ENCODE measurements at places on chromosomes 4 and X.

- DNase-seq = no peak
Observed at GRCh38 chr4:68129793-68130192, at the start of gene TMPRSS11F. Gene TMPRSS11F, minus strand, starts transcription at chr4:68129869. Its CDS starts 49 bp downstream, at chr4:68129820.

DNA sequence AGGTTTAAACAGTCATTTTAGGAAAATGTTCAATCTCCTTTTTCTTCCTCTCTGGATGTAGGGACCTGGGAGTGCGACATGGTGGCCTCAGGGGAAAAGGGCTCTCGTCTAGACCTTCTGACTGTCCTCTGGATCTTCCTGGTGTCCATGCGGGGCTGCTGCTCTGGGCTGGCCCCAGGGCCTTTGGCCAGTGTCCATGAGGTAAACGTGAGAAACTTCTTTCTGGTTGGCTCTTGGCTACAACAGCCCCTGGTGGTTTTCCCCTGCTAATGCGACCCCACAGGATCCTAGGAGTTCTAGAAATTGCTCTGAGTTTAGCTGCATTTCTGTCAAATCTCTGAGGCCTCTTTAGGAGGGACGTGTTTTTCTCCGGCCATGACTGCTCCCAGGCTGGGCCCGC is 85.7 kb downstream of the MFAP3L start:
- no peak for DNase-seq

- DNase-seq = no peak
Observed at GRCh38 chrX:44025555-44025954, 52.4 kb upstream of the NDP start.

DNA sequence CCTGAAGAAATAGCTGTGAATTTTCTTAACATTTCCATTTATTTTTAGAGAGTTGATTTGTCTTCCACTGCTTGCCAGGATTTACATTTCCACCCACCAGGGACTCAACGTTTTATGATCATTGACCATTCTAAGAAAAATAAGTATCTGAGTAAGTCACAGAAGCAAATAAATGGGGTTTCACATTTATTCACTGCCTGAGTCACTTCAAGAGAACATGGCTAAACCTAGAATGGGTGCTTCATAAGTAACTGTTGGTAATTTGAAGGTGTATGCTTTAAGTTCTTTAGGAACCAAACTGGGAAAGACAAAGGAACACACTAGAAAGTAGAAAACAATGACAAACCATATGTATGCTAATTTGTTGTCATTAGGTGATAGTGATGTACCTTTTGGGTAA is 43.2 kb upstream of the GRIA3 start:
- DNase-seq = no peak

DNA sequence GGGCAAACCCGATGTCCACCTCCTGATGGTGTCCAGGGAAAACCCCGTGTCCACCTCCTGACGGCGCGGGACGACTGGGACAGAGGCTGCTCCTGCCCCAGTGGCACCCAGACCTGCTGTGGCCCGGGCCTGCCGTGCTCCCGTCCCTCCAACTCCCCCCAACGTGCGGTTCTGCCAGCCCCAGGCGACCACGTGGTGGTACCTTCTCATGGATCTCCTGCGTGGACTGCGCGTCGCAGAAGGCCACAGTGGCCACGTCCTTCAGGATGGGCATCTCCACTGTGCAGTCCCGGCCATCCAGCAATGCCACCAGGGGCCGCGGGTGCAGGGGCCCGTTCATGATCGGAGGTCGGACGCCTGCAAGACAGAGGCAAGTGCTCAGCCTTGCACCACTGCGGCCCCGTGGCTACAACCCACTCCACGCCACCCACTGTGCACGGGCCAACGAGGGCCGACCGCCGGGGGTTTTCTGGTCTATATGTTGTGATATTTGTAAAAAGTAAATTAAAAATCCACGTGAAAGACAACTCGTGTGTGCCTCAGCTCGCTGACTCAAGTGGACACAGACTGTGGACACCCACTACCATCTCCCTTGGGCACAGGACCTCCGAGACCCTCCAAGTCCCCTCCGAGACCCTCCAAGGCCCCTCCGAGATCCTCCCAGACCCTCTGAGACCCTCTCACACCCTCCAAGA is 10.8 kb downstream of the CTBP1 start:
- no peak for DNase-seq

DNA sequence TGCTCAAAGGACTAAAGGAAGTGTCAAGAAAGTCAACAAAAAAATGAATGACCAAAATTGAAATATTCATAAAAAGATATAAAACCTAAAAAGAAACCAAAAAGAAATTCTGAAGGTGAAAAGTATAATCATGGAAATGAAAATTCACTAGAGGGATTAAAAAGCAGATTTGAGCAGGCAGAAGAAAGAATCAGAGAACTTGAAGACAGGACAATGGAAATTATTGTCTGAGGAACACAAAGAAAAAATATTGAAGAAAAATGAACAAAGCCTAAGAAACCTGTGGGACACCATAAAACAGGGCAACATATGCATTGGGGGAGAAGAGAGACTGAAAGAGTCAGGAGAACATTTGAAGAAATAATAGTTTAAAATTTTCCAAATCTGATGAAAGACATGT is 9.9 kb upstream of the SPON2 start:
- DNase-seq = no peak

DNA sequence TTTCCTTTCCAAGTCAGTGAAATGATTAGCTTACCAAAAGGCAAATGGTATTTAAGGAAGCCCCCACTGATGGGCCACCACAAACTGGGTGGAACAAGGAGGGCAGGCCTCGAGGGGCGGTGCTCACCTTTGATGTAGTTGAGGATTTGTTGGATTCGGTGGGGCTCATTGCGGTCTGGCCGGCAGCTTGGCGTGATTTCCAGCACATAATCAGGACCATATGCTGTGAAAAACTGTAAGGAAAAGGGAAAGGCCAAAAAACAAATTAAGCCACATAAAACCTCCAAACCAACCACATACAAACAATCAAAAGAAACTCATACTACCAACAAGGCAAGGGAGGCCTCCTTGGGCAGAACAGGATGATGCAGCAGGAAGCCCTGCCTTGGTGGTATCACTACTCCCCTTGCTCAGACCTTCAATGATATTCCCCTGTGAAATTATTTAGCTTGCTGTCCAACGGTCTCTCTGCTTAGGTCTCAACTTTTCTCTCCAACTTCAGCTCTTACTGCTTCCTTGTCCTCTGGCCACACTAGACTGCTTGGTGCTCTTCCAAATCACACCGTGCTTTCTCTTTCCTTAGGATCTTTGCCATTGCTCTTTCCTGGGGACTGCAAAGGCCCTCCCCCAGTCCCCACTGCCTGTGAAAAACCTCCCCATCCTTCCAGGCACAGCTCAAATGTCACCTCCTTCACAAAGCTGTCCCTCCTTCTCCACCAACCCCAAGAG is 46.1 kb upstream of the CITED1 start:
- no peak for DNase-seq

GRCh38 chr4:70772929-70773555 is 51.3 kb downstream of the RUFY3 start:
- DNase-seq = no peak

DNA sequence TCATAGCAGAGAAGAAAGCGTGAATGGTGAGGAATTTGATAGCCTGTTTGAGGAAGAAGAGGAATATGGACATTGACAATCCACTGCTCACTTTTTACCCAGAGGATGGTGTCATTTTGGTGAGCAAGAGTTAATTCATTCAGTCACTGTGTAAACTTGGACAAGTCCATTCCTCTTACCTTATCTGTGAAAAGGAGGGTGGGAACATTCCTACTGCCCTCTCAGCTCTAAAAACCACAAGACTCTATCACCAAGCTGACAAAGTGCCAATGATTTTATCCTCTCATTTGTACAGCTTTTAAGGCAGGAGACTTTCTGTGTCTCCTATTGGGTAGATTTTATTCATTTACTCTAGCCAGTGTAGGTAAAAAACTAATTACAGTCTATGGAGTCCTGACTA is 103.8 kb downstream of the LUZP4 start:
- DNase-seq = no peak

- peak; percentile 47 for DNase-seq
Observed at GRCh38 chrX:71111141-71111843, at the start of gene IL2RG. Gene IL2RG, minus strand, starts transcription at chrX:71111577. Its CDS starts 38 bp downstream, at chrX:71111539.

DNA sequence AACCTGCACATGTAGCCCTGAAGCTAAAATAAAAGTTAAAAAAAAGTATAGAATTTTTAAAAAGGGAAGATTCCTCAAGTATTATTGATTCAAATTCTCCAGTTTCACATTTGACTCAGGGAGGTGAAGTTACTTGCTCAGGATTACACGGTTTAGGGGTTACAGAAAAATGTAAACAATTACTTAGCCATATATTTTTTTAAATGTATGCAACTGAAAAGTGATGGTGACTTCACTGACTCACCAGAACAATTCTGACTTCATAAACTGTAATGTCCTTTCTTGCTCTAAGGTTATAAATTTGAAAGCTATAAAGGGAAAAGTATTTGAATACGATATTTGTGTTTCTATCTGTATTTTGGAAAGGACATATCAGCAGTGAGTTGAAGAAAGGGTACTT is 371.2 kb downstream of the SPRY1 start:
- DNase-seq = no peak

DNA sequence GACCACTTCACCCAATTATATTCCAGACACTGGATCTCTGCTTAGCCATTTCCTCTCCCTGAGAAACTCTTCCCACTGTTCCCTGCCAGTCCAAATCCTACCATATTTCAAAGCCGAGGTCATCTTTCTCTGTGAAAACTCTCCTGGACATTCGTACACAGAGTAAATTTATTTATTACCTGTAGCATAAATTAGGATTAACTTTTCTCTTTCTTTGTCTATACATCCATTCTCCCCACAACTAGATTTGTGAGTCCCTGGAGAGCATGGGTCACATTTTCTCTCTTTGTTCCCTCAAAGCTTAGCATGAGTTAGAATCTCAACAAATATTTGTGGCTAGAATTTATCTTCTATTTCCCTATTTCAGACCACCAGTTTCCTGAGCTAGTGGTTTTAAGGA is 27.8 kb upstream of the SMIM10 start:
- DNase-seq = no peak

GRCh38 chr4:69684804-69685203 is 31.8 kb upstream of the UGT2A1 start:
- DNase-seq = no peak

- DNase-seq = no peak
Observed at GRCh38 chr4:152464030-152464823, 71.7 kb downstream of the FBXW7 start.

GRCh38 chrX:22116605-22117546 is 84.8 kb downstream of the PHEX start:
- DNase-seq = no peak

- no peak for DNase-seq
Observed at GRCh38 chr4:181946902-181947301, 296.3 kb upstream of the TENM3 start.

DNA sequence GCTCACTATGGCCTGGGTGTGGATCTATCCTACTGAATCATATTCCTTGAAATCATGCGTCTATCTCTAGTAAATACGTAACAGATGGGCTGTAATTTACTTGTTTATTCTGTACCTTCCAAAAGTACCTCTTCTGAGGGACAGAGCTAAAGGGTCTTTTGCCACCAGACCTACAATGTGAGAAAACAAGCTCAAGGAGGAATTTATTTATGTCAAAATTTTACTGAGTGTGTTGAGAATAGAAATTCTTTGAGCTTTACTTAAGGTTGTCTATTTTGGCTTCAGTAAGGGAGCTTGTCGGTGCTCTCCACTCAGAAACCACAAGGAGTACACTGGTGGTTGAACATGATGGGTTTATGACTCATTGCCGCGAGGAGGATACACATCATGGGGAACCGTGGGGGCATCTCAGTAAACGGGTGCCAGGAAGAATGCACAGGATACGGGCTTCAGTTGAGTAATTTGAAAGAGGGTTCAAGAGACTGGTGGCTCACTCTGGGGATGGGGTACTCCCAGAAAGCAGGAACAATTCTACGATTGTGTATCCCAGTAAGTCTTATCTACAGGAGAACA is 3.0 kb downstream of the ANK2 start:
- no peak for DNase-seq

DNA sequence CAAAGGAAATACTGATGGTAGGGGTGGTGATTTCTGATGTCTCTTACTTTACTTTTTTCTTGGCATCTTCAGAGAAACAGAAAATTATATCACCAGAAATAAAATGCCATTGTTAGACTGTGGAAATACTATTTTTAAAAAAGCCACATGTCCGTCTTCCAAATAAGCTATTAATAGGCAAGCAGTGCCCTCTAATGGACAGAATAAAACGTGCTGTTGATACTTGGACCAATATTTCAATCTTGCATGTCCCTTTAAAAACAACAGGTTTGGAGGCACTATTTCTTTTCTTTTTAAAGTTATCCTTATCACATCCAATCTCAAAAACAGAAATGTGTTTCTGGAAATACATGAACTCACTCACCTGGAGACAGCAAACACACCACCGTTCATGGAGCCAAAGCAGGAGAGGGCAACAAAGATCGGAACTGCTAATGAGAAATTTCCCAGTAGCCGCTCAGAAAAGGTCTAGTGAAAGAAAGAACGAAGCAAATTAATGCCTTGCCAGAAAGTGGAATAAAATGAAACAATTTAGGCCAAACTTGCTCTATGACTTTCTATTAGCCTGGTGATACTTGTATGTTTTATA is 59.2 kb downstream of the SLC7A11 start:
- no peak for DNase-seq

- DNase-seq = no peak
Observed at GRCh38 chrX:44020693-44021092, 47.5 kb upstream of the NDP start.

DNA sequence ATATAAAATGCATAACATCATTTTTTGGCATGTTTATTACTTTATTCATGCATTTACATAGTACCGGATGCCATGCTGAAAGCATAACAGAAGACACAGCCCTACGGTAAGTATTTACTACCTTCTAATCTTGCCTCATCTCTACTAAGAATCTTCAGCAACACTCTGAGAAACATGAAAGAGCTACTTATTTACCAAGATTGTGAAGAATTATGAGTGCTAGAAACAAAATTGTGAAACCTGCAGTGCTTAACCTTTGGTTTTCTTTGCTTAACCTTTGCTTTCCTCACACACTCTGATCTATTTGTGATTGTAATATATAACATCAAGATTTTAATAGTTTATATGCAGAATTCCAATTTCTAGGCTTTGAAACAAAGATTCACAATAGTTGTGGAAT is 7.4 kb downstream of the ANTXR2 start:
- no peak for DNase-seq

DNA sequence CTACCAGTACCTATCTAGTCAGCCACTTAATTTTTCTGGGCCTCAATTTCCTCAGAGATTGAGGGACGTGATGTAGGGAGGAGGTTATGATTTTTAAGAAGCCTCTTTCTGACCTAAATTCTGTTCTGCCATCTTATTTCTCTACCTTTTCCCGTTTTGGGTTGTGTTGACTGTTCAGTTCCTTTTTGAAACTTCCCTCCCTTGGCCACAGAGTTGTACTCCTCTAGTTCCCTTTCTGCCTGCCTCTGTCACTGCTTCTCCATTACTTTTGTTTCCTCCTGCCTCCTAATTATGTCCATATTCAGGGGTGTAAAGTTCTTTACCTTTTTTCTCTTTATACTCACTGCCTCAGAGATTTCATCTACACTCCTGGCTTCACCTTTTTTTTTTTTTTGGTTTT is 25.4 kb downstream of the CLCN5 start:
- DNase-seq = no peak
